RPMI7951 (cell line): ENCODE measurements at places on chromosomes 3 and 15.

- DNase-seq: no peak
These were observed 494.5 kb downstream of the RBMS3 start for GRCh38 chr3:29775340-29775739.

DNA sequence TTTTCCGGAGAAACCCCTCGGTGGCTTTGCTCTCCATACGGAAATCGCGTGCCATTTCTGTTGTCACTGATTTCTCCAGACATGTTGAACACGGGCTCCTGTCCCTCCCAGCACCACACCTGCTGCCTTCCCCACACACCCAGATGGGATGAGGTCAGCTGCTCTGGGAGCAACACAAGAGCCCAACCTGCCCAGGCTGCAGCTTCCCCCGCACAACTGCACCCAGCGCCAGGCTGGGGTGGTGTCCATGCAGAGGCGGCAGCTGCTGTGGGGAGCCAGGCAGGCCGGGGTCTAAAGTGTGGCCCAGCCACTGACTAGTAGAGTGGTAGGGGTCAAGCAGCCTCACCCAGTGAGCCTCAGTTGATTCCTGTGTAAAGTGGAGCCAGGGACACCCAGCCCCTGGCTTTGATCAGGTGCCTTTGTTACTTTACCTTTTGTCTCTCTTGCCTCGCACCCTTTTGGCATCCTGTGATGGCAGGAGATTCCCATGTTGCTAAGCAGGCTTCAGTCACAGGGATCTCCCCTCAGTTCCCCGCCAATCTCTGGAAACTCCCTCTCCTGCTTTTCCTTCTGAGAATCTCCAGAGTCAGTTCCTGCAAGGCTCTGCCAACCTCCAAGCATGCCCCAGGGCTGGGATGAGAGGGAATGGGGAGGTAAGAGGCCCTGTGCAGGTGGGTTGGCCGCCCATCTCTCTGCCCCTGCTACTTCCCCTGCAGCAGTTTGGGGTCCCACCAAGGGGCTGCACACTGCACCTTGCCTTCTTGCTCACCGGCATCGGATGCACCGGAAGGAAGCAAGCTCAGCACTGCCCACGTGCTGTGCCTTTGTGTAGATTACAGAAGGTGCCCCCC lies 91.8 kb upstream of the ALDH1A3 start:
- DNase-seq: no peak

DNA sequence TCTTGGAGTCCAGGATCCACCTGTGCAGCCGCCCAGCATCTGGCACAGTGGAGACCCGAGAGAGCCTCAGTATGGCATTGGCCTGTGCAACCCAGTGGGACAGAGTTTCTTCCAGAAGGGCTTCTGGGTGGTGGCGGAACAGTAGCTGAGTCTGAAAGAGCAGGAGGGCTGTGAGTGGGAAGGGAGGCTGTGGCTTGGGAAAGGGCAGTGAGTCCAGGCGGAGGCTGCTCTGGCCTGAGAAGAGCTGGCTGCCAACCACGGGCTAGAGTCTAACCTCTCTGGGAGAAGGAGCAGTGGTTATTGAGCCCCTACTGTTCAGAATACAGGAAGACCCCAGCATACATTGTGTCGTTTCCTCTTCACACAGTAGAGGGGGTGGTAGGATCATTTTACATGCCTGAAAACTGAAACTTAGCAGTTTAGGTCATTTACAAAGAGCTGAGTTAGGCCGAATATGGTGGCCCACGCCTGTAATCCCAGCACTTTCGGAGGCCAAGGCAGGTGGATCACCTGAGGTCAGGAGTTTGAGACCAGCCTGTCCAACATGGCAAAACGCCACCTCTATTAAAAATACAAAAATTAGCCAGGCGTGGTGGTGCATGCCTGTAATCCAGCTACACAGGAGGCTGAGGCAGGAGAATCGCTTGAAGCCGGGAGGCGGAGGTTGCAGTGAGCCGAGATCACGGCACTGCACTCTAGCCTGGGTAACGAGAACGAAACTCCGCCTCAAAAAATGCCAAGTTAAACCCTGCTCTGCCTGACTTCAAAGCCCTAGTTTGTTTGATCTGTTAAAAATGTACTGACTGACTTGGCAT lies 3.2 kb downstream of the AEN start:
- peak; percentile 36 for DNase-seq

- DNase-seq: no peak
These were observed 499.4 kb downstream of the ROBO1 start for GRCh38 chr3:79268422-79268821.

GRCh38 chr3:181454451-181455027 lies 257.2 kb upstream of the SOX2 start:
- DNase-seq: peak; percentile 38
